ENCODE measurements at places on chromosomes 13 and 19. TPM values are rescaled to one million over a fixed set of nuclear protein-coding genes. Genes with fewer than 3 reads are reported as not detected.

The OR7A5 gene
- not detected for total RNA-seq

The TMEM143 gene
- 3.8 TPM for total RNA-seq

The ZNF135 gene
- 3.5 TPM for total RNA-seq

The GRK1 gene
- 0.06 TPM for total RNA-seq

DNA sequence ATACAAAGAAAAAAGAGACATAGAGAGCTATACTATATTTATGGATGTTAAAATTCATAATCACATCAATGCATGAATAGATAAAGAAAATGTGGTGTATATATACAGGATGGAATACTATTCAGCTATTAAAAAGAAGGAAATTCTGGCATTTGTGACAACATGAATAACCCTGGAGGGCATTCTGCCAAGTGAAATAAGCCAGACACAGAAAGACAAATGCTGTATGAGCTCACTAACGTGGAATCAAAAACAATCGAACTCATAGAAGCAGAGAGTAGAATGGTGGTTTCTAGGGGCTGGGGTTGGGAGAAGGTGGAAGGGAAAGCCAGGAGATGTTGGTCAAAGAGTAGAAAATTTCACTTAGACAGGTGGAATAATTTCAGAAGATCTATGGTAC lies 24.0 kb downstream of the UTP14C start:
- no peak for DNase-seq

GRCh38 chr13:100789968-100790367 lies 115.4 kb upstream of the TMTC4 start:
- DNase-seq, result no peak

DNA sequence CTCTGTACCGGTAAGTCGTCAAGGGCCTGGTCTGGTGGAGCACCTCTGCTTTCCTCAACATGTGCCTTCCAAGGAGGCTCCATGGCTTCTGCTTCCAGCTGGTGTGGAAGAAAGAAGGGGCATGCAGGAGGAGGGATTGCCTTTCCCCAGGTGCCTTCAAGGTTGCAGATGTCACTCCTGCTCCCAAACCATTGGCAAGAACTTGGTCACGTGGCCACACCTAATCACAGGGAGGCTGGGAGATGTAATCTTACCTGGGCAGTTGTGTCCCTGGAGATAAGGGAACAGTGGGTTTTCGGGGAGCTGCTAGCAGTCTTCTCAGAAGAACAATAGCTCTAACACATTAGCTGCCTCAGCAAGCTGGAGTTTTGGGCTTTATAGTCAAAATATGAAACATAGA lies 9.7 kb upstream of the GPR18 start:
- no peak for DNase-seq

GRCh38 chr13:70171151-70171550 lies 62.9 kb upstream of the KLHL1 start:
- no peak for DNase-seq

DNA sequence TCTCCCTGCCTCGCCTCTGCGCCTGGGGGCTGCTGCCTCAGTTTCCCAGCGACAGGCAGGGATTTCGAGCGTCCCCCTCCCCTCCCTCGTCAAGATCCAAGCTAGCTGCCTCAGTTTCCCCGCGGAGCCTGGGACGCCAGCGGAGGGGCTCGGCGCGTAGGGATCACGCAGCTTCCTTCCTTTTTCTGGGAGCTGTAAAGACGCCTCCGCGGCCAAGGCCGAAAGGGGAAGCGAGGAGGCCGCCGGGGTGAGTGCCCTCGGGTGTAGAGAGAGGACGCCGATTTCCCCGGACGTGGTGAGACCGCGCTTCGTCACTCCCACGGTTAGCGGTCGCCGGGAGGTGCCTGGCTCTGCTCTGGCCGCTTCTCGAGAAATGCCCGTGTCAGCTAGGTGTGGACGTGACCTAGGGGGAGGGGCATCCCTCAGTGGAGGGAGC lies 722 bp upstream of the ICAM1 start:
- DNase-seq, result no peak

- no peak for DNase-seq
These were observed 3.1 kb downstream of the NCAN start for GRCh38 chr19:19214892-19215291.

DNA sequence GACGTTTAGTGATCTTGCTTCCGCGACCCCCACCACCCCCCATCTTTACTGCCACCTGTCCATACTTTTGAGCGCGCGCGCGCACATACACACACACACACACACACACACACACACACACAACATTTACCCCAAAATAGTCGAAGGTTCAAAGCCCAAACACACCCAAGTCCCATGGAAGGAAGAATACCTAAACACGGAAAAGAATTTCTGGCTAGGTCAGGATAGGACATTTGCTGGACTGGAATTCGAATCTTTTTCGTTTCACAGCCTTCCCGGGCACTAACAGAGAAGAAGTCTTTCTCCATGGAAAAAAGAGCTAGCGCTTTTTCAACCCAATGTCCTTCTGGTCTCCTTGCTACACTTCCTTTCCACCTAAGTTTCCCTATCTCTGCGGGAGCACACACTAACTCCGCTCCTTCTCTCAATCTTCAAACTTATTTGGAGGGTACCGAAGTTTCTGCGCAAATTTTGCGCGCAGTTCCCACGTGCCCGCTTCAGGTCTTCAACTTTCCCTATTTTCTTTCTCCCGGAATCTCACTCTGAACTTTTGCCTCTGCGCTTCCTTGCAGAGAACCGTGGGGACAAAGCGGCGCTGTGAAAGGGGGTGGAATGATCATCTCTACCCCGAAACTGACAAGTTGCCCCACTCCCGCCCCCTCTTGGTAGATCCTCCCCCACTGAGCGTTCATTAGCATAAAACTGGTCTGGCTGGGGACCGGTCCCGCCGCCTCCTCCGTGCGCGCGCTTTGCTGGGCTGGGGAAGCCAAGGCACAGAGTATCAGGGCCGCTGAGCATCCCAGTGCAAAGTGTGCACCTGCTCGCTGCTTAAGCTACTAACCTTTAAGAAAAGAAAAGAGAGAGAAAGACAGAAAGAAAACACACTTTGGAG lies 2.7 kb downstream of the DACH1 start:
- DNase-seq, result no peak

DNA sequence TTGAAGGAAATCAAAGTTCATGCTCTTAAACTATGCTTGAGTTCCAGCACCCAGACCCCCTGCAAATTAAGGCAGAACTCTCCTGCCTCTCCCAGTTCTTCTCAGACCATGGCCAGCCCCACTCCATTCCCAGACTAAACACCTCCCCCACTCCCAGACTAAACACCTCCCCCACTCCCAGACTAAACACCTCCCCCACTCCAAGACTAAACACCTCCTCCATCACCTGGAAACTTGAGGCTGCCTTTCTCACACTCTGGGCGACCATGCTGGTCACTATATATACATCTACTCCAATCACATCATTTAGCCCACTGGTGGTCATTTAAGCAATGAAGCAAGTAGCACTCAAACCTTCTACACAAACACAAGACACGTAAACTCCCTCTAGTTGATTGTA lies 57.2 kb downstream of the CAB39L start:
- DNase-seq, result no peak

DNA sequence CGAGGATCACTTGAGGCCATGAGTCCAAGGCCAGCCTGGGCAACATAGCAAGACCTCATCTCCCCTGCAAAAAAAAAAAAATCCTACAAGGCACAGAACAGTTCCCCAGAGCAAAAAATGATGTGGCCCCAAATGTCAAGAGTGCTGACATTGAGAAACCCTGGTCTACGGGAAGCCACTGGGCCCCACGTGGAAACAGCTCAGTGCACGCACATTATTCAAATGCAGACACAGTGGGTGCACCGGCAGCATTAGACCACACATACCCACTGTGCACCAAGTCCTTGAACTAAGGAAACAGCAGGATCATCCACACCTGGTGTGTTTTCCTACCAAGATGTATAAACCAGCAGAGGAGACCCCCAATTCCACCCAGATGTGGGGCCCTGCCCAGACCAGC lies 35.0 kb upstream of the ADGRE5 start:
- no peak for DNase-seq

DNA sequence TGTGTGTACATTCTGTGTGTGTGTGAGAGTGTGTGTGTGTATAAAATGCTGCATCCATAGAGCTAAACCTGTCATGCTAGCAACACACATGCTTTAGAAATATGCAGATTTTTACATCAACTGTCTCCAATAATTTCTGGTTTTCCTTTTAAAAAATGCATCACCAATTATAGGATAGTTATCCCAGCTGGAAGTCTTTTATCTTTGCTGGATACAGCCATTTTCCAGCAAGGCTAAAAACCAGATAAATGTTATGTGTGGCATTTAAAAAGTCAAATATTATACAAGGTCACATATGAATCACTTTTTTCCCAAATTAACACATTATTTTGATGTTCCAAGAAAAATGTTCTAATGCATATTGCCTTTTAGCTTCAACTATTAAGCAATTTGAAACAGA lies 202.0 kb upstream of the IPO5 start:
- DNase-seq, result no peak

- DNase-seq, result no peak
These were observed 68.3 kb upstream of the MYO16 start for GRCh38 chr13:108561149-108561548.

Data from epithelial cell of proximal tubule (primary cell).